Stimulated activated CD4-positive, alpha-beta T cell treated with anti-CD3 and anti-CD28 coated beads, Interleukin-1b, Interleukin-23, amount 100 ng/mL, for 1 hour (primary cell): ENCODE measurements at places on chromosomes 11 and 22.

DNA sequence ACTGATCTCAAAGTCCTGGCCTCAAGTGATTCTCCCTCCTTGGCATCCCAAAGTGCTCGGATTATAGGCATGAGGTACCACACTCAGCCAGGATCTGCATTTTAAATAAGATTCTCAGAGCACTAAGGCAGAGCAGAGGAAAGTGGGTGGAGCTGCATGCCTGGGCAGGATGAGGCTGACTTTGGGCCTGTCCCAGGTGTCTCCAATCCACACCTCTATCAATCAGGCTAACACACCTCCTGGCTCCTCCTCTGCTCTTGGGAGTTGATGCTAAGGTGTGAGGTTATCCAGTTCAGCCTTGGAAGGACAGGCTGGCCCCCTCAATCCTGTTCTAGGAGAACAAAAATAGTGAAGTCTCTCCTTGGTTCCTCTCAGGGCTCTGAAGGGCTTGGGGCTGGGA is 30.2 kb upstream of the P2RY2 start:
- DNase-seq: no peak

- DNase-seq: no peak
These were observed 11.2 kb downstream of the NLRP14 start for GRCh38 chr11:7031471-7031871.

DNA sequence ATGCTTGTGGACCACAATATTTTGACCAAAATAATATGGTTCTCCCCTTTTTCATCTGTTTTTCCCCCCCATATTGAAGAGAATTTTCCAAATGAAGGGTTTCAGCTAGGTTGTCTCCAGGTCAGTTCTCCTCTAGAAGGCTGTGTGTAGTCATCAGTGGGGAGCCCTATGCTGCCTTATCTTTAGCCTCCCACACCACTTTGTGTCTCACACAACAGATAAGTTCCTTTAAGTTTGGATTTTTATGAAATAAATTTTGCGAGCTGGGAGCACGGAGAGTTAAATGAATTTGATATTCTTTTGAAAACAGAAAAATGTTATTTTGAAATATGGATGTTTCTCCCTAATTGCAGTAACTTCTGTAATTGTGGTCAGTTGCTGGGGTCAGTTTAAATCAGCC is 28.9 kb downstream of the PAX6 start:
- no peak for DNase-seq

DNA sequence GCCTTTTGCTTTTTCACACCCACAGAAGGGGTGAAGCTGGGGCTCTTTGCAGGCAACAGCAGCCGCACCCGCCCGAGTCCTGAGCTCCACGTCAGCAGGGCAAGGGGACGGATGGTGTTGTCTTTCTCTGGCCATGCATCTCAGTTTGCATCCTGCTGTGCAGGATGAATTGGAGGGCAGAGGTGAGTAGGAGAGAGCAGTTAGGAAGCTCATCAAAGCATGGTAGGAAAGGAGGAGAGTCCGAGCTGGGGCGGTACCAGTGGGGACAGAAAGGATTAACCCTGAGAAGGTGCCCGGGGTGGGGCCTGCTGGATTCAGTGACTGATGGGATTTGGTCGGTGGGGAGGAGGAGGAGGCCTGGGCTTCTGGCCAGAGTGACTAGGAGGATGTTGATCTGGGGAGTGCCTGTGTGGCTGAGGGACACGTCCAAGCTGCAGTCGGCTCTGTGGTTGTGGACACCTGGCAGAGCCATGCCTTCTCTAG is 14.6 kb downstream of the FAM83F start:
- no peak for DNase-seq

DNA sequence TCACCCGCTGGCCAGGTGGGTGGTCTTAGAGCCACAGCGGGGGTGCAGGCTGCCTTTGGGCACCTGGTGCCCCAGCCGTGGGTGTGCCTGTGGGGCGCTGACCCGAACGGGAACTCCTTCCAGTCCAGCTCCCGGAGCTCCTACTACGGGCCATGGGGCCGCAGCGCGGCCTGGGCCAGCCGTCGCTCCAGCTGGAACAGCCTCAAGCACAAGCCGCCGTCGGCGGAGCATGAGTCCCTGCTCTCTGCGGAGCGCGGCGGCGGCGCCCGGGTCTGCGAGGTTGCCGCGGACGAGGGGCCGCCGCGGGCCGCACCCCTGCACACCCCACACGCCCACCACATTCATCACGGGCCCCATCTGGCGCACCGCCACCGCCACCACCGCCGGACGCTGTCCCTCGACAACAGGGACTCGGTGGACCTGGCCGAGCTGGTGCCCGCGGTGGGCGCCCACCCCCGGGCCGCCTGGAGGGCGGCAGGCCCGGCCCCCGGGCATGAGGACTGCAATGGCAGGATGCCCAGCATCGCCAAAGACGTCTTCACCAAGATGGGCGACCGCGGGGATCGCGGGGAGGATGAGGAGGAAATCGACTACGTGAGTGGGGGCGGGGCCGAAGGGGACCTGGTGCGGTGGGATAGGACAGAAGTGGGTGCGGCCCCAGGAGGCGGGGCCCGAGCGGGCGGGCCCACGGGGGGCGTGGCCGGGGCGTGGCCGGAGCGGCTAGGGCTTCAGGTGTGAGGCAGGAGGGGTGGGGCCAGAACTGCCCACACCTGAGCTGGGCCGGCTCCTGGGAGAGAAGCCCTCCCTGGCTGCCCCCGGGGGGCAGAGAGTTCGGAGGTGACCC is 91.5 kb downstream of the CACNA1I start:
- DNase-seq: peak; percentile 61

GRCh38 chr11:10991393-10991792 is 133.5 kb upstream of the ZBED5 start:
- DNase-seq: no peak

DNA sequence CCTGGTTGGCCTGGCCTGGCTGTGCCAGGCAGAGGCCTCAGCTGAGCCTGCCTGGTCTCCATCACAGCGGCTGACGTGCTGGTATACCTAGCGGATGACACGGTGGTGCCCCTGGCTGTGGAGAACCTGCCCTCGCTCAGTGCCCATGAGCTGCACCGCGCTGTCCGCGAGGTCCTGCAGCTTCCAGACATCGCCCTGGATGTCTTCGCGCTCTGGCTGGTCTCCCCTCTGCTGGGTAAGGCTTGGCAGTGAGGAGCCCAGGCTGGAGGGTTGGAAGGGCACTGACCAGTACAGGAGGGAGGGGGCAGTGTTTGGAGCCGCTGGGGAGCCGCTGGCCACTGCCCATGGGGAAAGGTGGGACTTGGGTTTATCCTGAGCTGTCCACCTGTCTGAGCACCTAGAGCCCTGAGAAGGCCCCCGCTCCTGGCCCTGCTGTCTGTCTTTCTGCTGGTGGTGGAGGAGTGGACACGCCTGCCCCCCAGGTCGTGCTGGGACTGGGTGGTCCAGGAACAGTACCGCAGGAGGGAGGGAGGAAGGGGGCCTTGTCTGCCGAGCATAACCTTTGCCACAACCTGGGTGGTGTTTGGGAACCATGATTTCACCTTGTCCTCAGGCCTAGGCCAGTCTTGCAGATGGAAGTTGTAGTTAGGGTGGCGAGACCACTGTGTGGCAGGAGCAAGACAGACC is 3.0 kb downstream of the FRMD8 start:
- no peak for DNase-seq

DNA sequence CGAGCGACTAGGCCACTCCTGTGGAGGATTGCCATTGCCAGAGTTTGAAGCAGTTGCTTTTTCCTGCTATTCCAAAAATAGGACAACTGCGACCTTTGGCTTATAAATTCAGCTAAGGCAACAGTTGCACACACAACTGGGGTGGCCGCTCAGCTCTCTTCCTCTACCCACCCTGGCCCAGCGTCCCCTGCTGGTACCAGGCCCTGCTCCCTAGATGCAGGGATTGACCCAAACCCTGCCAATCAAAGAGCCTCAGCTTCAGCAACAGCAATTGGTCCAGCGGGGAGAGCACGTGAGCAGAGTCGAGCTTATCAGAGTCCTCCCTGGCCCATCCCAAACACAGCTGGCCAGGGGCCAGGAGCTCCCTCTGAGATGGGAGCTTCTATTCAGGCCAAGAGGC is 22.0 kb upstream of the CABP2 start:
- DNase-seq: no peak

GRCh38 chr11:73950869-73951710 is at the start of gene DNAJB13:
DNAJB13 (plus strand) TSS chr11:73951026; CDS start chr11:73951070, 44 bp downstream.
- DNase-seq: no peak

GRCh38 chr11:111310088-111310487 is 11.7 kb downstream of the POU2AF3 start:
- no peak for DNase-seq

DNA sequence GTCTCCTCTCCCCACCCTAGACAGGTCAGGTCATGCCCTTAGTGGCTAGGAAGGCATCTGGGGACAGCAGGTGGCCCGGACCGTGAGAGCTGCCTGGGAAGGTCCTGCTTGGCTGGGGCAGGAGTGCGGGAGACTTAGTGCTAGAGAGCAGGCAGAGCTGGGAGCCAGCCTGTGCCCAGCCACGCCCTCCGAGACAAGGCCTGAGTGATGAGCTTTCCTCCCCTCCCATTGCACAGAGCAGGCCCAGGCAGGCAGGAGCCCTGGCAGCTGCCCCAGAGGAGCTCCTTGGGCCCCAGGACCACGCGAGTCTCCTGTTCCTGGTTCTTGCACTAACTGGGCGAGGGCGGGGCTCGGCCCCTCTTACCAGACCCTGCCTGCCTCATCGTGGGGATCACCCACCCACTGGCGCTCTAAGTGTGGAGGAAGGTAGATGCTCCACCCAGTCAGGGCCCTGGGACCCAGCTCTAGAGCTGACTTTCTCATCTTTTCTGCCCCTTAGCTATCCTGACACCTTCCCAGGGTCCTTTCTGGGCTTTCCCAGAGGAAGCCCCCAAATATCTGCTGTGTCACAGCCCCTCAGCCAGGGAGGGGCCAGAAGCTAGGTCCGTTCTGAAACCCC is 44.9 kb downstream of the MACROD1 start:
- no peak for DNase-seq

DNA sequence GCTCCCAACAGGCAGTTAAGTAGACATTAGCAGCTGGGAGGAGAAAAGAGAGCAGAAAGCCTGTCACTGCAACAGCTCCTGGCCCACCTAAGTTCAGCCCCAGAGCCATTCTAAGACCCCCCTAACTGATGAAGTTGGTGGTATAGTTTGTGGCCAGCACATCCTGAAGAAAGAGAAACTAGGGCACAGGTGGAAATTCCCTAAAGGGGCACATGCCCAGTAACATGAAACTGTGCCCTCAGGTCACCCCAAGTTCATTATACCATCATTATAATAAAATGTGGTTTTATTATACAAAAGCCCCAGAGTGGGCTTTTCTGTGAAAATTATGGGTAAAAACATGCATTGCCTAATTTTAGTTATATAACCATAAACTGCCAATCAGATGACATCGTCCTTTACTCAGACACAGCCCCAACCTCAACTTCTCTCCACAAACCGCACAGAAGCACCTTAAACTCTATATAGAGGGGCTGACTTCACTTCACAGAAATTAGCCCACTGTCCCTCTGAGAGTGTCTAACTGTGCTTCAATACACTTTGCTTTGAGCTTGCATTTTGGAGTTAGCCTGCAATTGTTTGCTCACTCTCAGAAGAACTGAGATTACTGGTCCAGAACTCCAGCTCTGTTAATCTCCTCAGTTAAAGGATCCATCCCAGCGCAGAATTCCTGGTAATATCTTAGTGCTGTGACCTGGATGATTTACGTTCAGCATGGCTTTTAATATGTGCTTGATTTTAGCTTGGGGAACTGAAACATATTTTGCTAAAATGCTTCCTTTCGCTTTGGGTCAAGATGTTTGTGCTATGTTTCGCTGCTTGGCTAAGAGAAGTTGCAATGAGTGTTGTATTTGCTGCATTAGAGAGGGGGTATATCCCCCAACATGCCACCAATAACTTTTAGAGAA is 1.8 kb upstream of the APOL3 start:
- no peak for DNase-seq

- no peak for DNase-seq
These were observed 303.4 kb upstream of the SYN3 start for GRCh38 chr22:33361581-33361980.

GRCh38 chr11:71146846-71147245 is 105.5 kb downstream of the SHANK2 start:
- no peak for DNase-seq

- DNase-seq: no peak
These were observed 94.8 kb upstream of the FAT3 start for GRCh38 chr11:92129811-92130210.

GRCh38 chr11:94909371-94909820 is 64.0 kb downstream of the CWC15 start:
- no peak for DNase-seq

DNA sequence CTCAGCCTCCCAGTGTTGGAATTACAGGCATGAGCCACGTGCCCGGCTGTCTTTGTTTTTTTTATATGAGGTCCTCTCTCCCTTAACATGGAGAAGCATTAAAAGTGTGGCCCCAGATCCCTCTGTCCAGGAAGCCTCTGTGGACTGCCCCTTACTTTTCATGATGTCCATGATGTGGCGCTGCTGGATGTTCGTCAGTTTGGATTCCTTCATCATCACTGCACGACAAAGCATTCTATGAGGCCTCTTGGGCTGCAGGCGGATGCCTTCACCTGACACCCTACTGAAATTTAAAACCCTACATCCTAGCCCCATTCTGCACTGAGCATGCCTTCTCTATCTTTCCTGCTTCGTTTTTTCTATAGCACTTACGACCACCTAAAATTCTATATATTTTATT is 2.1 kb downstream of the C22orf23 start:
- DNase-seq: no peak

DNA sequence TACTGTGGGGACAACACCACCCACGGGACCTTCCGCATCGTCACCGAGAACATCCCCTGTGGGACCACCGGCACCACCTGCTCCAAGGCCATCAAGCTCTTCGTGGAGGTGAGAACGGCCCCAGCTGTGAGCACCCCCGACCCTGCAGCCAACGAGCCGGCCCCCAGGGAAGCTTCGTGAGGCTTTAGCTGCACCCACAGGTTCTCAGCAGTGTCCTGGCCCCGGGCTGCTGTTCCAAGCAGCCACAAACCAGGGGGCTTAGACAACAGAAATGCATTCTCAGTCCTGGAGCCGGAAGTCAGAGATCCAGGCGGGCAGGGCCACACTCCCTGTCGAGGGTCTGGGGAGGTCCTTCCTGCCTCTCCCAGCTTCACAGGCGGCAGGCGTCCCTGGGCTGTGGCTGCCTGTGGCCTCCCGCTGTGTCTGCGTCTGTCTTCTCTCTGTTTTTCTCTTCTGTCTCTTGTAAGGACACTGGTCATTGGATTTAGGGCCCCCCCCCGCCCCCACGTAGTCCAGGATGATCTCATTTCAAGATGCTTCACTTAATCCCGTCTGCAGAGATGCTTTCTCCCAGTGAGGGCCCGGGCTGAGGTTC is 12.5 kb downstream of the MUC5B start:
- no peak for DNase-seq

DNA sequence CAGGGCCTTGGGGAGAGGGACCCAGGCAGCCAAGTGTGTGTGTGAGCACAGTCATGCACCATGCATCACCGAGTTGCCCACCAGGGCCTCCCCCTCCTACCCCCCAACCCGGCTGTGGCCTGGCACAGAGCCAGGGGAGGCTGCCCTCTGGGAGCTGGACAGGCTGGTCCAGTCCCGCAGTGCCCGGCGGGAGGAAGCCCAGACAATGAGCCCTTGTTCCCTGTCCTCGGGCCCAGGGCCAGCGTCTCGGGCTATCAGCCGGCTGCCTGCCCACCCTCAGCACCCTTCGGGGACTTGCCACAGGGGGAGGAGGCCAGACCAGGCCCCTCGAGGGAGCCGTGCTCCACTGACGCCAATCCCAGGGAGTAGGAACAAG is 4.5 kb downstream of the LRRC75B start:
- DNase-seq: no peak
